Mesothelial cell of epicardium (in vitro differentiated cells): ENCODE measurements at places on chromosomes 4 and X. TPM values are rescaled to one million over a fixed set of nuclear protein-coding genes. Genes with fewer than 3 reads are reported as not detected.

Gene SLC7A11
- total RNA-seq = 2.8 to 3.4 TPM (median 3.0 TPM) in 3 replicates

Gene ZC4H2
- total RNA-seq = 27.8 to 32.5 TPM (median 28.0 TPM) in 3 replicates

Gene NLRP2B
- total RNA-seq = not detected in 3 replicates

Gene GLUD2
- total RNA-seq = 1.4 to 1.5 TPM (median 1.5 TPM) in 3 replicates

Gene TMEM255A
- 1.3 to 1.8 TPM (median 1.5 TPM) in 3 replicates for total RNA-seq

Gene ABCG2
- total RNA-seq = 0.82 to 0.92 TPM (median 0.86 TPM) in 3 replicates

Gene PABPC5
- total RNA-seq = 6.8 to 8.4 TPM (median 7.4 TPM) in 3 replicates

Gene PDE6B
- 9.0 to 12.0 TPM (median 11.6 TPM) in 3 replicates for total RNA-seq

Gene MAP9
- total RNA-seq = 20.6 to 22.4 TPM (median 21.2 TPM) in 3 replicates

DNA sequence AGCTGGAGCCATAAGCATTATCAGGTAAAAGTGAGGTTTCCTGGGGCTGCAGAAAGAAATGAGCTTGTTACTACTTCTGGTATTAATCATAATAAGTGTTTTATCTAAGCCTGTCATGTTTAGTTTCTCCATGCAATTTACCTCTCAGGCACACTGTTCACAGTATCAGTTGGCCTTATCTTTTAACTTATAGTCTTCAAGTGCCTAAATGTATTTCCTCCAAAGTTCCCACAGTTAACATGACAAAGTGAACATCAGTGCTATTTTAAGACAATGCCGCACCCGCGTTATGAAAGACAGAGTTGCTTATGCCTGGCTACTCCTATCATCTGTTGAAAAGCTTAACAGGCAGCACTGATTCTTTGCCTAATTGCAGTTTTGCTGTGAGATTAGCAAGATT is 408.7 kb upstream of the FAM241A start:
- no peak for DNase-seq

GRCh38 chr4:83759611-83760010 is 223.7 kb downstream of the GPAT3 start:
- DNase-seq = no peak

GRCh38 chr4:522438-522837 is 23.4 kb downstream of the PIGG start:
- DNase-seq = no peak

GRCh38 chr4:162770761-162771490 is 395.8 kb downstream of the NAF1 start:
- no peak for DNase-seq

DNA sequence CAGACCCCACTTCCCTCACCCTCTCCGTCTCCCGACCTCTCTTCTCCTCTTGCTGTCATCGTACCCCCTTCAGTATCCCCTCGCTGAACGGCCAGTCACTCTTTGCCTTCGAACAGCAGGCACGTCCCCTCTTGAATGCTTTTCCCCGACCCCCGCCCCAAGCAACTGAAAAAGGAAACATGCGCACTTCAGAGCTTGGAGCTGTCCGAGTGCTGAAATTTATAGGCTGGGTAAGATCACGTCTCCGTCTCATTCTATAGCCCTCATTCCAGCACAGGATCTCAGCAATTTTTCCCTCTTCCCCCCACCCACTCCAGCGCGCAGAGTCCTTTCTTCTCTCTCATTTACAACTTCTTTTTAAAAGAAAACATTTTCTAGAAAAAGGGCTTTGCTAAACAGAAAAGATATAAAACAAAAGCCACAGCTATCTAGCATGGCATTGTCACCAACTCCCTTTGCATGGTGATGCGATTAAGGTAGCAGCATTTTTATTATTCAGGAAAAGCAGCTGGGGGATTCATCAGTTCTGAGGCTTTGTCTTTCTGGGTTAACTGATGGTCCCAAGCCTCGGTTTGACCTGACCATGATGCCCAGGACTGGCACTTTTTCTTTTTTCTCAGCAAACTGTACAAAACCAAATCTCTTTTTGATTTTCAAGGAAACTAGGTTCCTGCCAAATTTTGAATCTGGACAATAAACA is at the start of gene GLRA2:
GLRA2 (plus strand) TSS at position 247 of the 700 bp plus-strand sequence. CDS start 522 bp downstream, outside the sequence.
- peak; percentile 51 for DNase-seq

DNA sequence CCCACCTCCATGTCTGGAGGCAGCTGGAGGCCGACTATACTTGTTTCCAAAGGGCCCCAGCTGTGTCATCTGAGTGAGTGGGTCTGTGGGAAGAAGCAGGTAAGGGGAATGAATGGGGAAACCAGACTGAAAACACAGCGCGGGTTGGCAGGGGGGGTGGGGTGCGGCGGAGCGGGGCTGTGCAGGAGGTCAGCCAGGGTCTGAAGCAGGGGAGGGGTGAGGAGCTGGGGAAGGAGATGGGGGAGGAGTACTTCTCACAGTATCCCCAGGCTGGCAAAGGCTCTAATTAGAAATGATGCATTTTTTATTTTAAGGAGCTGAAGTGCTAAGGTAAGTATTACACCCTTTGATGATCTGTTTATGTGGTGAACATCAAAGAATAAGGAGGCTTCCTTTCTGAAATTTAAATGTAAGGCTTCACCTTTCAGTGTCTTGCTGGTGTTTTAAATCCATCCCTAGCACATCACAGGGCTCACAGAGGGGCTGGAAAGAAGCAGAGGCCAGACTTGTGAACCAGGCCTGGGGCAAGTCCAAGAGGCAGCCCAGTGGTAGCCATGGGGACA is 37.5 kb downstream of the SMIM20 start:
- no peak for DNase-seq

DNA sequence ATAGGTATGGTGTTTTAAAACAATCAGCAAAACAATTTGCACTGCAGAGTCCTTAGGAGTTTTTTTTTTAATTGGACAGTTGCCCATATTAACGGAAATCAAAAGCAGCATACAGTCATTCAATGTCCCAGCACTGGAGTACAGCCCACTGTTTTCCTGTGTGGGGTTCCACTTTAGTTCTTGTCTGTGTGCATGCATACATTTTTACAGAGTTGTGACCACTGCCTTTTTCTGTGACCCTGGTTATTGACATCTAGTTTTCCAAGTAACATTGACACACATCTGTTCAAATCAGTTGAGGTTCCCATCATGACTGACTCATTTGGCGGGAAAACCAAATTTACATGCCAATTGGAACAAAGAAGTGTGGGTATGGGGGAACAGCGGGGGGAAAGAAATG is 83.3 kb downstream of the HPRT1 start:
- no peak for DNase-seq

- no peak for DNase-seq
Measured at GRCh38 chrX:114819509-114819908, 197.9 kb downstream of the IL13RA2 start.

- no peak for DNase-seq
Measured at GRCh38 chr4:92184566-92184965, 119.2 kb upstream of the GRID2 start.

DNA sequence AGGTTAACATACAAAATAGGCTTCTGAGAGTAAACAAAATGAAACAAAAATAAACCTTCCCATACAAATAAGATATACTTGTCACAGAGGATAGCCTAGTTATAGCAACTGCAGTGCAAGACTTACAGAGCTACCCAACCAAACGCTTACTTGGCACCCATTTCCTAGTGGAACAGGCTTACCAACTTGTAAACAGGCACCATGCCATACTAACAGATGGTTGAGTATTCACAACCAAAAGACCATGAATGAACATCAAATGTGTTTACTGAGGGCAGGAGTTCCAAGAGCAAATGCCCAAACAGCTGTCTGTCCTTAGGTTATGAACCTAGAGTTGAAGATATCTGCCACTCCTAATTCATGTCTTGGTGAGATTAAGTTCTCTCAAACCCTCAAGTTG is 2629.2 kb downstream of the PCDH7 start:
- DNase-seq = no peak

DNA sequence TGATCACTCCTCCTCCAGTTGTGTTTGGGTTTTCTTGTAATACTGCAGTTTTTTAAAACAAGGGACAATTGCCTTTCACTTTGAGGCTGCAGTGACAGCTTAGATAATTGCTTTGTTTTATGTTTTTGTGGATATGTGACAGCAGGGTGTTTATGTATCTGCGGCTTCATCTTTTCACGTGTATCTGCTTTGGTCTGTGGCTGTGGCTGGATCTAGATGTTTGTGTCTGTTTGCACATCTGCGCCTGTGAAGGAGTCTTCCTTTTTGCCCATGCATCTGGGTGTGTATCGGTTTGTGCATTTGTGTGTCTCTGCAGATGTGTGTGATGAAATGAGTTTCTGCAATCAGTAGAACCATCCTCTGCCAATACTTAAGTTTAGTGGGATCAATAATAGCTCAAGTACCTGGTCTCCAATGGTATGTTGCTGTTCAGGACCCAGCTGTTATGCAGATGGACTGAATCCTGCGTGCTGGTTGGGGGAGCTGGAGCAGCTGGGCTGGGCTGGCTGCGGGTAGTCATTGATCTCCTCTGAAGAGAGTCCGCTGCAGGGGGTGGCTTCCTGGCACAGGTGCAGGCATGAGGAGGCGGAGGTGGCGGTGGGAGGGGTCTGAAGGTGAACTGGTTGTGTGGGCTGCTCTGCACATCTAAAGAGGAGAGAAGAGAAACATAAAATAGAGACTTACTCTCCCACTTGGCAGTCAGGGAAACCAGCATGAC is 390.3 kb downstream of the SH2D1A start:
- peak; percentile 41 for DNase-seq

DNA sequence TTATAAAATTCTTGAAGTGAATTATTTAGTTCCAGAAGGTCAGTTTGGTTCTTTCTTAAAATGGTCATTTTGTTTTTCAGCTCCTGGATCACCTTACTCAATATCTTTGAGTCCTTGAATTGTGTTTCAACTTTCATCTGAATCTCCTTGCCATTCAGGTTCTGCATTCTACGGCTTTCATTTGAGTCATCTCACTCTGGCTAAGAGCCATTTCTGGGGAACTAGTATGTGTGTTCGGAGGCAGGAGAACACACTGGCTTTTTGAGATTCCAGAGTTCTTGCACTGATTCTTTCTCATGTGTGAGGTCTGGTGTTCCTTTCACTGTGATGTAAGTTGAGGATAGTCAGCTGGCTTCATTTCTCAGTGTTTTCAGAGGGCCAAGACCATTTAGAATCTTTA is 708.4 kb upstream of the FRG1 start:
- no peak for DNase-seq

DNA sequence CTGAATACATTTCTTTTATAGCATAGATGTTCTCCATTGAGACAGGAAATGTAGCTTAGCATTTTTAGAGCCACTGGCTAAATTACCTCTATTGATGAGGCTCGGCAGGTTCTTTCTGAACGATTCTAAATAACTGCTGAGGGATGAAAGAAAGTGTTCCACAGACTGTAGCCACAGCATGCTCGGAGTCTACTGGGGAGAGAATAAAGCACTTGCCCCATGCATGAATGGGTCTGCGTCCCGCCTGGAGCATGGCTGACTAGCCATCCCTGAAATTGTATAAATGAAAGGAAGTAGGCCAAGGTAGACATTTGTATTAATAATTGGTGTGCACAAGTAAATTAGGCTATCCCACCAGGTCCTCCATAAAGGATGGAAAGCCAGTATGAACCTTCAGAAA is 269.8 kb downstream of the COL25A1 start:
- DNase-seq = no peak

DNA sequence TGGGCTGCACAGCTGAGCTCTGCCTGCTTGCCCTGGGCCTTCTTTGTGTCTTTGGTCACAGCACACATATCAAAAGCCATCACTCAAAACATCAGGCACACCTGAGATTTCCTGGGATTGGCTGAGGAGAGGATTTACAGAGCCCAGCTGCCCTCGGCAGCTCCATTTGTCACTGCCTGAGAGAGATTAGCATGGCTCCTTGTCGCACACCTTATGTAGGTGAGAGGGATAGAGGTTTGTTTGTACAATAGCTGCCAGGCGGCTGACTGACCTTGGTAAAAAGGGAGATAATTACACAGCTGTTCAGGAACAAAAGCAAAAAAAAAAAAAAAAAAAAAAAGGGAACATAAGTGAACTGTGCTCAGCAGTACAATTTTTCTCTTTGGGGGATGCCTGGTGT is 63.2 kb downstream of the MGST2 start:
- no peak for DNase-seq

GRCh38 chrX:115138040-115138439 is 51.2 kb upstream of the RBMXL3 start:
- DNase-seq = no peak

GRCh38 chrX:140141444-140142029 is 176.2 kb upstream of the CXorf66 start:
- DNase-seq = peak; percentile 70

GRCh38 chr4:2063557-2064275 is 4.6 kb downstream of the NAT8L start:
- DNase-seq = peak; percentile 15

DNA sequence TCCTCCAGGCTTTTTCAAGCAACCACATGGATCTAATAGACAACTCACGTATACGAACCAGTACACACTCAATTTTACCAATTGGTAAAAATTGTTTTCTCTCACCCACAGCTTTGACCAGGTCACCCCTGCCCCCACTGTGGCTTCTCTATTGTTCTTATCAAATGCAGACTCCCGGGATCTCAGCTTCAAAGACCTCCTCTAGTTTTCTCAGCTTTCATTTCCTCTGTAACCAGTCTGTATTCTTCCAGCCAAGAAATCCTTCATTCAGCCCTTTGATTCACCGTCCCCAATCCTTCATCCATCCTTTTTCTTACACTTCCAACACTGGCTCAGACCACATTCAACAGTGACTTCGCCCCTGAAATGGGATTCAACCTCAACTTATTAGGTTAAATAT is 120.7 kb downstream of the CORIN start:
- DNase-seq = no peak

DNA sequence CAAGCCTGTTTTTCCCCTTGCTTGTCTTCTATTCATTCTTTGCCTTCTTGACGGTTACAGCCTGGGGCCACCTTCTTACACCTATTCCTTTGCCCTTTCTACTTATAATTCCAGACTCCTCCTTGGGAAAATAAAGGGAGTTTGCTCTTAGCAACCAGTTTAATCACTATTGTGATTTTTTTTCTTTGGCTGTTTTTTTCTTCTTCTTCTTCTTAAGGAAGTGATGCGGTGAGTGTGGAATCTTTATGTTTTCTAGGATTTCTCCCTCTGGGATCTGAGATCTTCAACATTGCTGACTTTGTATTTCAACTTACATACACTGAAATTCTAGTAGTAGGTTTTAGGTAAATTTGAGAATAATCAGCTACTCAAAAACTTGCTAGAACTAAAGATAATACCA is 1.1 kb upstream of the KLHL13 start:
- no peak for DNase-seq

GRCh38 chr4:26344901-26345564 is 24.2 kb downstream of the RBPJ start:
- DNase-seq = no peak

DNA sequence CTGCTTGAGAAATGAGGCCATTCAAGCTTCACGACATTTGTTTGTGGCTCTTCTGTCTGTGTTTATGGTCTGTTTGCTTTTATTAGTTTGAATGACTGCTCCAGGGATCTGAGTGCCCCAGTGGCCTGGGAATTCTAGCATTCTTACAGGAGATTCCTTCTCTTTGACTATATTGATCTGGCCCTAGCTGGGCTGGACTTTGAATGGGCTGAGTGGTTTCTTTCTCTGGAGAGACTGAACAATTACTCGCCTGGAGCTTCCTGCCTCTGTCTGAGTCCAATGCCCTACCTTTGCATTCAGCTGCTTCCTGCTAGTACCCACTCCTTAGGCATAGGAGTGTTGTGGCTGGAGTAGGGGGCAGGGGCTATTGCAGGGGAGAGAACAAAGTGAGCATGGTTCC is 51.2 kb upstream of the EDA start:
- DNase-seq = no peak

GRCh38 chr4:100483796-100484195 is 34.0 kb downstream of the EMCN start:
- DNase-seq = no peak

GRCh38 chrX:70452143-70452733 is 7.6 kb downstream of the DLG3 start:
- peak; percentile 65 for DNase-seq
